NCI-H1436 treated with DMSO at 0.1 percent for 48 hours (cell line): ENCODE measurements at places on chromosomes 7 and 10.

GRCh38 chr10:12717981-12718707 is 283.4 kb downstream of the CCDC3 start:
- no peak for DNase-seq

DNA sequence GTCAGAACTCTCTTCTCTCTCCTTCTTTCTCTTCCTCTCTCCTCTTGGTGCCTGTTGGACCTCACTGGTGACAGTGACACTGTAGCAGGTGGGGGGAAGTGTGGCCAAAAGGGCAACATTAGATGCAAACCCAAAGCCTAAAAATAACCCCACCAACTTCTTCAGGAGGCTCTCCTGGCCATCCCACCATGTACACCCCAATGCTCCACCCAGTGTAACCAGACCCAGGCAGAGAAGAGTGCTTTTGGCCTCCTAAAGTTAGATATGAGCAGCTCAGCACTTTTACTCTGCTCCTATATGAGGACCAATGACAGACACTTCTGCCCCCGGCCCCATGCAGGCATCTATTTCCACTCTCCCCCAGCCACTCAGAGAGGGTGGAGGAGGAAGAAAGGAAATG is 5.5 kb downstream of the MYOZ1 start:
- no peak for DNase-seq

GRCh38 chr10:9260690-9261089 is 1206.2 kb downstream of the GATA3 start:
- no peak for DNase-seq

DNA sequence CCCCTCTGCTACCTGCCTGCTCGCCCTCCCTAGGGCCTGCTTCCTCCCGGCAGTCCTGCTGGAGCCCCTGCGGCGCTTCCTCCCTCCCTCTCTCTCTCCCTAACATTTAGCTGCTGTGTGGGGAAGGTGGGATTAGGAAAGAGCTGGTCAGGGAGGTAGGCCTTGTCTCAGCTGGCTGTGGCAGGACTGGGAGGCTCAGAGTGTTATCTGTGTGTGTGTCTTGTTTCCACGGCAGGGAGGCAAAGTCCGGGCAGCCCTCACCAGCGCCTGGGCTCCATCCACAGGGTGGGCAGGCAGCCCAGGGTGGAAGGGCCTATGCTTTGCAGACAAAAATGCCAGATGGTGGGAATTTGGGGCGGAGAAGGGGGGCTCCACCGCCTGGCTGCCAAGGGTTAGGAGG is 105.7 kb downstream of the RPS24 start:
- no peak for DNase-seq

DNA sequence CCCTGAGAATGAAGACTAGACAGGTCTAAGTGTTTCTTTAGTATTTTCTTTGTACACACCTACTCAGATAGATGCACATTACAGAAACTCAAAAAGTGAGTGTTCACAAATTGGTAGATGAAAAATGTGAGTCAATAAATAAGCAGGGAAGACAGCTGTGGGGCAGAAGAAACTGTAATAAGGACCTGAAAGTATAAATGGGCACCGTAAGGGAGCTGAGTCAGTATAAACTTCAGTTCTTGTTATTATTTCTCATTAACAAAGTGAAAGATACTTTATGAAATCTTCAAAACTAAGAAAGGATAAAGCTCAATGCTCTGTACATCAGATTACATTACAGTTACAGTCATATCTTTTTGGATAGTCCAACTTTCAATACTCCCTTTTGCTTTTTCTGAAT is 2.5 kb downstream of the MTPN start:
- DNase-seq: no peak

DNA sequence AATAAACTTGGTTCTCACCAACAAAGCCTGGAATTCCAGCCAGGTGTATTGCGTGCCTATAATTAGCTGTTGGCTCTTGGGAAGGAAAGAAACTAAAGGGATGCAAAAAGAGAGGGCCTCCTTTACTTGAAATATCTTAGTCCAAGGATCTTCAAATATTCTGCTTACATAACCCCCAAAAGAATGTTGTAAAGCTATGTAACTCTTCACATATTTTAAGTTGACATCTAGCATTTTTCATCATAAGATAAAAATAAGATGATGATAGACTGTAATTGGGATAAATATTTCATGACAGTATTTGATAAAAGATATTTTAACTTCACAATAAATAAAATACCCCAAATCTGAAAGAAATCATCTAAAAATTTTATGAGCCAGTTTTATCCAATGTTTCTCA is 52.5 kb upstream of the SEPTIN7 start:
- DNase-seq: no peak

GRCh38 chr10:126058507-126058906 is 162.1 kb downstream of the FANK1 start:
- DNase-seq: no peak

DNA sequence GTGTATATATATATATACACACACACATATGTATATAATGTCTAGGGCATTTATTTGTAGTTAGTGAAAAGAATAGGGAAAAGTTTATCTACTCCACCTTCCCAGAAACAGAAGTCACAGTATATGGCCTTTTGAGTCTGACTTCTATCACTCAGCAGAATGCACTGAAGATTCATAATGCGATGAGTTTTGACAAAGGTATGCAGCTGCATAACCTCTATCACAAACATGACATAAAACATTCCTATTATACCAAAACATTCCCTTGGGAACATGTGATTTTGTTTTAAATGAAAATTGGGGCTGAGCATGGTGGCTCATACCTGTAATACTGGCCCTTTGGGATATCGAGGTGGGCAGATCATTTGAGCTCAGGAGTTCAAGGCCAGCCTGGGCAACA is 137.3 kb upstream of the EEPD1 start:
- no peak for DNase-seq

DNA sequence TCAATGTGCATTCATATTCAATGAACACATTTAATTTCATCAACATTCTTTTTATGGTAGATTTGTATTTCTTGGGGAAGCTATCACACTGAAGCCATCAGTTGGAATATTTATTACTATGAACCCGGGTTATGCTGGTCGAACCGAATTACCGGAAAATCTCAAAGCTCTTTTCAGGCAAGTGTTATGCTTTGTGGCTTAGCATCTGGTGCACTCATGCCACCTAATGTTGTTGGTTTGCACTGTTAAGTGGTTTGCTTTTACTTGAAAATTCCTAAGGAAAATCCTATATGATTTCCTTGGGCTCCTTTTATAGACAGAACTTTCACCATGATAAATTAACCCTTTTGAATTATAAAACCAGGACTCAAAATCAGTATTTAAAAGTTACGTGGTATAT is 147.9 kb downstream of the DNAH11 start:
- no peak for DNase-seq

- no peak for DNase-seq
These were observed 51.4 kb upstream of the SLC29A3 start for GRCh38 chr10:71267508-71268240.

GRCh38 chr10:30183055-30183402 is 123.6 kb upstream of the JCAD start:
- DNase-seq: no peak

DNA sequence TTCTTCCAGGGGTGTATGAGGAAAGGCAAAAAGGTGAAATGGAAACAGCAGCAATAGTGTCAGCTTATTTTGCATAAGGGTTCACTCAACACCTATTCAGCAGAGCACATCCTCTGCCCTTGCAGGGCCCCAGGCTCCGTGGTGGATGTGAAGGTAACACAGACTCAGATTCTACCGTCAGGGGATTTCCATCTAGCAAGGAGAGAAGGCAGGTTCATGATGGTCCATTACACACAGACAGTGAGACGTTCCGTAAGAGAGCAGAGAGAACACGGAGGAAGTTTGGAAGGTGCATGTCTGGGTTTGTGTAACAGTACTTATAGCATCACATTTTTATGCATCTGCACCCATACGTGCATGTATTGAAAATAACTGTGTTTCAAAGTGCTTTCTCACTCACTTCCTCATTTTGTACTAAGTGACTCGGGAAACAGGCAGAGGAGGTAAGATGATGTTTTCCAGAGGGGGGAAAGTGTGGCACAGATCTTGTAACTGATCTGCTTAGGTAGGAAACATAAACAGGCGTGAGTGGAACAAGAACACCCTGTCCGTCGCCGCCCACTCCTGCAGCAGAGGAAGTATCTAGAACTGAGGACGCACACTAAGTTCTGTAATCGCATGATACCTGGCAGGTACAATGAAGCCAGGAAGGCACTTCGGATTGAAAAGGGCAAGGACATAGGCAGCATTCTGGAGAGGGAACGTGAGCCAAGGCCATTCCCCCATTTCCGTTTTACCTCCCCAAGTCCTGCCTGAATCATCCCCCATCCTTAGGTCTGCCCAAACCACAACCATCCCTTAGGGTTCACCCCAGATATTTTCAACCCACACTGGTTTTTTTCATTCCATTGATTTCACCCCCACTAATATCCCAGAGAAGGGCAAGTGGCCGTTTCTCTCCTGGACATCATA is 1.0 kb upstream of the ENO4 start:
- no peak for DNase-seq

DNA sequence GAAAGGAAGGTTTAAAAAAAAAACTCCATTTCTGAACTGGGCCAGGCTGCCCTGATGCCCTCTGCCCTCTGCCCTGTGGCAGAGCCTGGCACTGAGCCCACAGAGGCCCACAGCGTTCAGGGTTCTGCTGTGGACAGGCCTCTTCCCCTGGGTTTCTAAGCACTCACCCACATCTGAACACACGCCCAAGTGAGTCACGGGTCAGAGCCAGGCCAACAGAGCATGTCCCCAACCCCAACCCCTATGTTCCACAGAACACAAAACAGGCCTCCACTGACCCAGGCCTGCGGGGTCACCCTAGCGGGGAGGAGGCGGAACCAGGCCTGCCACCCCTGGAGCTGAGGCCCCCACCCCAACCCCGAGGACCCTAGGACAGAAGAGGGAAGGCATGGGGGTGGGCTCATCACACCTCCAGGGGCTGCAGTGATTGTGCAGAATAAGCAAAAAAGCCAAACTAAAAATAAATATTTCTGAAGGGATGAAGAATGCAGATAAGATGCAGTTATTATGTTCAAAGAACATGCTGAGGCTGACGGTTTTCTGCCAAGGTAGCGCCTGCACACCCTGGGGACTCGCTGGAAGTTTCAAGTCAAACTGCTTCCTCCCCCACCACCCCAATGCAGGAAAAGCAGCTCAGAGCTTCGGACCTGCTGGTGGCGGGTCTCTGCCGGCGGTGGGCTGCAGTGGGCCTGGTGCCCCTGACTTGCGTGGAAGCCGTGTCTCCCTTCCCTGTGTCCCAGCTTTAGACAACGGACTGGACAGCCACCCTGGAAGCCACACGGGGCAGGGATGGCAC is 5.4 kb downstream of the WDR86 start:
- no peak for DNase-seq

DNA sequence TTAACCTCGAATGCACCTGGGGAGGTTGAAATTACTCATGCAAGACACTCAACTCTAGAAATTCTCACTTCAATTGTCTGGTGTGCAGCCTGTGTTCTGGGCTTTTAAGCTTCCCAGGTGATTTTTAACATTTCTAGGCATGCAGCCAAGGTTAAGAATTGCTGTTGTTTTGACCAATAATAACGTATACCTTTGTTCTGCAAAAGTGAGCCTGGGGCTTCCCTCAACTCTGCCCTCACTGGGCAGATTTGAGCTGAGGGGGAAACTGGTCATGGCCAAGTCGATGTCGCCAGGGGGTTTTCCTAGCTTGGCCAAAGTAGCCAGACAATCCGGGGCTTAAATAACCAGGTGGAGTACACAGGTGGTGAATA is 568 bp downstream of the PRSS2 start:
- no peak for DNase-seq

GRCh38 chr10:6362879-6363278 is 160.1 kb downstream of the PFKFB3 start:
- DNase-seq: no peak

DNA sequence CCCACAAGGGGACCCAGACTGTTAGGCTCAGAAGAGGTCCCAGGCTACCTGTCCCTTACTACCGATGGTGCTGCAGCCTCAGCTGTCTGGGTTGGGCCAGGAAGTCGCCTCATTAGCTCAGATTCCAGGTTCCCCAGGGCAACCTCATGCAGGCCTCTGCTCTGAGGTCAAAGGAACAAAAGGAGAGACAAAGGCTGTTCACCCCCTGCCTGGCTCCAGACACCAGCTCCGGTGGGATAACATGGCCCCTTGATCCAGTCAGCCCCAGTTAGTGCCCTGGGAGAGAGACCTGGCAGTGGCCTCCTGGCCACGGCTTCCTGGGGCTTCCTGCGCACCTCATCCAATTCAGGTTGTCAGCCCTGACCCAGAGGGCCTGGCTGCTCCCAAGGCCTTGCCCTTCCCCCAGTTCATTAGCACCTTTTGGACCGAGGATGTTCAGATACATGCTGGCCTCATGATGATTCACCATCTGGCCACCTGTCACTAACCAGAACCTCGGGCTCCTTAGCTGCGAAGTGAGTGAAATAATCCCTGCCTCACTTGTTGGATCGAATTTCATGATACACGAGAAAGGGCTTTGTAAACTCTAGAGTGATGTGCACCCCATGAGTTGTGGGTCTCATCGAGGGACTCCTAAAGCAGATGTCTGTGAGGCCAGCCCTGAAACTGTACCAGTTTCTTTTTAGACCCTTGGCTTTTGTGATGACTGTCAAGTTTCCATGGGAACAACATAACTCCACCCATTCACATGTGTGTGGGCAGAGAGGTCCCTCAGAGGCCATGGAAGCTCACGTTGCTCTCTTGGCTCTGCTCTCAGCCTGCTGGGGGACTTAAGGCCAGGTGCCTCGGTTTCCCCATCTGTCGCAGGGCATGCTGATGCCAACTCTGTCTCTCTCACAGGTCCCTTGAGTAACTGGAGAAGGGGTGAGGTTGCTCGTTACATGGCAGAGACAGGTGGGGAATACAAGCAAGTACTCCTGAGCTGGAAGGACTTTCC is 79.5 kb upstream of the PCBD1 start:
- no peak for DNase-seq

DNA sequence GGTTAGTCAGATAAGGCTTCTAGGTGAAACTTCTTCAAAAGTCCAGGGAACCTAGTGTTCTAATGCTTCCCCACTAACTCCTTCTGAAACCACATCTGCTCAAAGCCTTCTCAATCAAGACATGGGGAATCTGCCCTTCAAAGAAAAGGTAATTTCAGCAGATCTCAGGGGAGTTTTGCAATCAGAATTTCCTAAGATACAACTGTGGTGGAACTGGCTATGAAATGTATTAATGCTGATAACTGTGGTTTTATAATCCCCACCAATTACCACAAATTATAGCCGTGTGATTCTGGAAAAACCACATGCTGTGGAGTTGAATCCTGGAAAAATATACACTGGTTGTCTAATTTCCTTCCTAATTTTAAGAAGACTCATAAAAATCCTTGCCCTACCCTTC is 233.8 kb downstream of the SORCS1 start:
- no peak for DNase-seq

DNA sequence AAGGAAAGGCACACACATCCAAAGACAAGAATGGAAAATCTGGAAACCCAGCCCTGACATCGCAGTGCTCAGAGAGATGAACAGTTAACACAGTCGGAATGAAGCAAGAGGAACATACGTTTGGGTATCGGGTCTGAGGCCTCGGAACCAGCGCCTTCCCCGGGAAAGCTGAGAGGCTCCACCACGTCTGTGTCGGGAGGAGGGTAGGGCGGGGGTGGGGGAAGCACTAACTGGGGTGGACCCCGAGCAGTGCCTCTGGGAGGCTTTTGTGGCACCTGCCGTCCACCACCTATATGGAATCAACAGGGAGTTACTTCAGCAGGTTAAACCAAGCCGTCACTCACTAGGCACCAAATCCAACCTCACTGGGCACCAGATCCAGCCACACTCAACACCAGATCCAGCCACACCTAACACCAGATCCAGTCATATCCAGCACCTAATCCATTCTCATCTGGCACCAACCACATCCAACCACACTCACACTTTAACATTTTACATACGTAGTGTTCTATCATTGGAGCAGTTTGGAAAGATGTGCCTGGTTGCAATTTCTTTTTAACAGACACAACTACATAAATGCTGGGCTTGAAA is 233.6 kb downstream of the COBL start:
- DNase-seq: no peak
